Colonic mucosa (tissue), 4 donors: ENCODE measurements at places on chromosomes 12 and 14. TPM values are rescaled to one million over a fixed set of nuclear protein-coding genes. Genes with fewer than 3 reads are reported as not detected.

LMNTD1 gene
- total RNA-seq, result not detected

GRIN2B gene
- 1.5 TPM for total RNA-seq

THAP2 gene
- 3.8 TPM for total RNA-seq

BEGAIN gene
- total RNA-seq, result 0.99 TPM

DHRS4 gene
- total RNA-seq, result 34.0 TPM
